ENCODE measurements at places on chromosomes 7 and 10.

DNA sequence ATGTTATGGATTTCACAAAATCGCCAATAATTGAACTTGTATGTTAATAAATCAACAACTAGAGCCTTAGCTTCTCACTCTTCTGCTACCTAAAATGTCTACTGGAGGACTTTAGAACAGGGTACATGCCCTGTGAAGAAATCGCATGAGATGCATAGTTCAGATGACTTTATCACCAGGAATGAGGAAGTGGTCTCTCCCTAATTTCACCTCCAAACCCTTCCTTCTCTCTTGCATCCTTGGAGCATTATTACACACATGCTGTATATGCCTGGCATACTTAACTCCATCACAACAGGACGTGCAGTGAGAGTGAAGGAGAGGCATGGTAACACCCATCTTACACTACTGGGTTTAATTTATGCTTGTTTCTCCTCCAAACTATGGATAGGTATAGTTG is 27.8 kb downstream of the RHEB start:
- peak; percentile 88 for DNase-seq

GRCh38 chr10:123270221-123270620 is 116.0 kb downstream of the BUB3 start:
- DNase-seq = no peak

DNA sequence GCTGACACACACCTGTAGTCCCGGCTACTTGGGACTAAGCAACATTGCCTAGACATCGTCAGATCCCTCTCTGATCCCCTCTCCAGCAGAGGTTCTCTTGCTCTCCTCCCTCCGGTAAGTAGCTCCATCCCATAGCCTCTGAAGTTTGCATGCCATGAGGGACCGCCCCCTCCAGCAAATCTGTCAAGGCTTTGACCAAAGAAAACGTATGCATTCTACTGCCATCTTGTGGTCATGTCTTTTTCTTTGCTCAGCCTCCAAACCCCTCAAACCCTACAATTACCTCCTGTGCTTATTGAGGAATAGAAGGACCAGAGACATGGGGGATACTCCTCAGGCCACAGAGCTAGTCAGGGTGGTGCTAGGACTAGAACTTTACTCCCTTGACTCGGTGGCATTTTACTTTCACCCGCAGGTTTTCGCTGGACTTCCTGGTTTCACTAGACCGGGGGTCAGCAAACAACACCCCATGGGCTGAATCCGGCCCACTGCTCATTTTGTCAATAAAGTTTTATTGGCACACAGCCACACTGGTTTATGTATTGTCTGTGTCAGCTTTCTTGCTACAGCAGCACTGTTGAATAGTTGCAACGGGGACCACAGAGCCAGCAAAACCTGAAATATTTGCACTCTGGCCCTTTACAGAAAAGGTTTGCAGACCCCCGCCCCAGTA is 202.6 kb upstream of the FOXK1 start:
- DNase-seq = peak; percentile 72

DNA sequence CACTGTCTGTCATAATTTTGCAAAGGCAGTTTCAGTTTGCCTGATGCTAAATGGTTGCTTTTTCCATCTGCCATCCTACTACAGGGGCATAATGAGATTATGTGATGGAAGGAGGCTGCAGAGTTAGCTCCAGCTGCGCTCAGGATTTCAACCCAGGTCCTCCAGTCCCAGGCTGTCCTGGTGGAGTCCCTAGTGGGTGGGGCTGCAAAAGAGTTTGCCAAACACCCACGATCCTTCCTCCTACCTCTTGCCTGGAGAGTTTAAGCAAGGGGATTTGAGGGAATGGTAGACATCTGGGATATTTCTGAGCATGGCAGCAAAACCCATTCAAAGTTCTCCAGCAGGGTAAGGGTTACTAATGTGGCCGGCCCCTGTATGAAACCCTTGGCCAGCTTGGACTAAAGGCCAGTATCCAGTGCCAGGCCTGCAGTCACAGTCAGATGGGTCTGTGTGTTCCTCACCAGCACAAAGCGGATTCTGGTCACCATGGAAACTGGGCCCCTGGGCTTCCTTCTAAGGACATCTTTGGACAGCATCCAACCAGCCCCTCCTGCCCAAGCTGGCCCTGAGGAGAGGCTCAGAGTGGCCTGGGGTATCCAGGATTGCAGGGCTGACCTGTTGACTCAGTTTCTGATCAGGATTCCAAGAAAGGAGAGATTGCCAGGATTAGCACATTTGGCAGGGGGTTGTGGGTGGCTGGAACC is 42.7 kb upstream of the CHST3 start:
- peak; percentile 36 for DNase-seq

- DNase-seq = peak; percentile 6
Observed at GRCh38 chr7:114865564-114865963, 56.3 kb upstream of the MDFIC start.

- DNase-seq = no peak
Observed at GRCh38 chr7:157560258-157560654, 223.5 kb downstream of the DNAJB6 start.

DNA sequence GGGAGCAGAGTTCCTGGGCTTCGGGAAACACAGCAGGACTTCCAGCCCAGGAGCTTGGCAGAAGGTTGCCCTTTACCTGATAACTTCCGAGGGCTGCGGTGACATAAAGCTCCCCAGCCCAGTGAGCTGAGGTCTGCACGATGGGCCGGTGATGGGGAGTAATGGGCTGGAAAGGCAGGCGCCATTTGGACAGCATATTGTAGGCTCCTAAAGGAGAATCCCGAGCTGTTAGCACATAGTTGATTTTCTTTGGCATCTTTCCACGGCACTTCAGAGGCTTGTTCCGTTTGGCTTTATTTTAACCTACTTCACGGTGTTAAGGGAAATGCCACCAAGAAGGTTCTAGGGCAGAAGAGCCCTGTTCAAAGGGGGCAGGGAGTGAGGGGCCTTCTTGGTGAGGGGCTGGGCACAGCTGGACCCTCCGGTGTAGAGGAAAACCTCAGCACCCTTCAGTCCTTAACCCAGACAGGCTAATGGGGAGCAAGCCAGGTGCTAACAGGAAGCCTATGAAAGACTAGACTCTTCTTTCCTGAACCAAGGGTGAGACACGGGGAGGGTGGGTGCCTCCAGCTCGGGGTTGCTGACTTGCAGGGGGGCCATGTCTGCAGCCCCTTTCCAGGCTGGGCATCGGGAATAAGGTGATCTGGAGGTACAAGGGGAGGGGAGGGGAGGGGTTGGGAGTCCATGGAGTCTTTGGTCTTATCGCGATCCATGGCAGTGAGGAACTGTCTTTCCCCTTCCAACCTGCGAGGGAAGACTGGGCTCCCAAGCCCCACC is 347.7 kb downstream of the GLRX3 start:
- no peak for DNase-seq

- no peak for DNase-seq
Observed at GRCh38 chr10:630581-631073, 58.8 kb downstream of the DIP2C start.

- DNase-seq = no peak
Observed at GRCh38 chr7:1064581-1064980, 20.2 kb downstream of the GPR146 start.

GRCh38 chr10:132627666-132628531 is 90.3 kb downstream of the INPP5A start:
- no peak for DNase-seq

GRCh38 chr7:121372376-121373010 is 23.6 kb downstream of the FAM3C start:
- no peak for DNase-seq

DNA sequence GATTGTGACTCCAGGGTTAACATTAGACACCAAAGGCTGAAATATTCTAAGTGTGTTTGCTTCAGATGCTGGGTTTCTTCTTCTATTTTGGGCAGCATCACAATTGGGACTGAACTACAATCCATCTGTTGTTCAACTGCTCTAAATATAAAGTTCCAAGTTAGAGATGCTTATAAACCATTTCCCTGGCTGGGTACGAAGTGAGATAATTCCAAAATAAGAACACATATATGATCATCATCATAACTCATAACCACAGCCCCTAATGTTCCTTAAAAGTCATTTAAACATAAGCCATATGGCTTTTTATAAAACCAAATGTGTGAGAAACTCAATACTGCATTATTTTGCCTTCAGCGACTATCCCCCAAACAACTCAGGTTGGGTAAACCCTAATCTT is 28.8 kb downstream of the DNA2 start:
- no peak for DNase-seq

GRCh38 chr7:148912758-148913541 is 28.9 kb upstream of the EZH2 start:
- no peak for DNase-seq

DNA sequence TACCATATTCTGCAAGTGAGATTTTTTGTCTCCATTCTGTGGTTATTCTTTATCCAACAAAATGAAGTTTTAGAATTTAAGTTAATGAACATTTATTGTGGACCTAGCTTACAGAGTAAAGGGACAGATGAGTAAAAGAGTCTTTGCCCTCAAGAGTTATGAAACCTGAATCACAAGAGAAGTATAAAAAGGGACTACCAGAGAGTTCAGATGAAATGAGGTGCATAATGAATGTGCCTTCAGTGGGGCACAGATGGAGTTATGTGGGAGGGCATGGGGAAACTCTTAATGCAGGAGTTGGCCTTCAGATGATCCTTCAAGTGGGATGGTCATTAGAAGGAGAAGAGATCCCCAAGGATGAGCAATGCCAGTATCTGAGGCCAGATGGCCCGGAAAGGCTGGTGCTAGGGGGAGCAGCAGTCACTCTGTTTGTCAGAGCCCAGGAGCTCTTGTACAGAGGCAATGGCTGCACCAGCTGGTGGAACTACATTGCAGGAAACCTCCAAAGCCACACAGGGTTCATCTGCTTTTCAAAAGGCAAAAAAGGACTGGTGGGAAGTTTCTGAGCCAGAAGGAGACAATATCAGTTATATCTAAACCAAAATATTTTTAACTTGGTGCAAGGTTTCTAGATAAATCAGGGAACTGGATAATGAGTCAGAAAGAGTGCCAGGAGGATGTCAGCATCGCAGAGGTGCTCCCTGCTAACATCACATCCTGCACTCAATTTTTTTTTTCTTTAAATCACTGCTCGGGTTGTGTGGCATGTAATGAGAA is 162.0 kb downstream of the KLF6 start:
- DNase-seq = no peak
